ENCODE measurements at places on chromosomes 2 and 18. TPM values are rescaled to one million over a fixed set of nuclear protein-coding genes. Genes with fewer than 3 reads are reported as not detected.

The RAX gene
- not detected for total RNA-seq

The KCNJ3 gene
- total RNA-seq: 5.1 TPM

The PPP1R1C gene
- 1.6 TPM for total RNA-seq

The LRP1B gene
- 0.94 TPM for total RNA-seq

The GRHL1 gene
- 1.6 TPM for total RNA-seq
